ENCODE measurements at places on chromosomes 7 and 10.

DNA sequence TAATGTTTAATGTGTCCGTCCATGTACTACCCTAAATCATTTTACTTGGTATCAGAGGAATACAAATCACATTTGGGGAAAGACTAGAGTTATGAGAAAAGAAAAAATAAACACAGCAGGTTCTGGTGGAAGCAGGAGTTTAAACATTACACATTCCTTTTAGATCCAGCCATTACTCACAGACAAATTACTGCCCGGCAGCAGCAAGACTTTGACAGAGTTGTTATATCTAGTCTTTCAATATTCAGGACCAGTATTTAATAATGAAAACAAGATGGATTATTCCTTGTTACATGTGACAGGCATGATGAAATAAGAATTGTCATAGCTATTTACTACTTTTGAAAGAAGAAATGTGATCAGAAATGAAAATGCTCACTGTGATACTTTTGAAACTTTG is 131.8 kb upstream of the GNAI1 start:
- no peak for DNase-seq
- no peaks in the 10 kb centered on the region for H3K36me3 ChIP-seq
- H3K4me1 ChIP-seq: no peaks in the 10 kb centered on the region
- H3K27ac ChIP-seq: no peak overlapping the region
- H3K27me3 ChIP-seq: no peaks in the 10 kb centered on the region

GRCh38 chr10:102230861-102231356 is 4.8 kb downstream of the ELOVL3 start:
- H3K4me3 ChIP-seq: peak overlapping the region; percentile 13
- H3K27me3 ChIP-seq: no peaks in the 10 kb centered on the region
- H3K4me1 ChIP-seq: peaks cover 19% of the 10 kb centered on the region
- peak; percentile 86 for DNase-seq

- no peaks in the 10 kb centered on the region for H3K4me1 ChIP-seq
- DNase-seq: no peak
- H3K27me3 ChIP-seq: no peaks in the 10 kb centered on the region
- no peak overlapping the region for H3K4me3 ChIP-seq
- H3K27ac ChIP-seq: no peak overlapping the region
- no peaks in the 10 kb centered on the region for H3K36me3 ChIP-seq
These were observed 81.7 kb downstream of the APBB1IP start for GRCh38 chr10:26519803-26520202.

GRCh38 chr7:94698275-94698674 is 42.3 kb upstream of the SGCE start:
- H3K27ac ChIP-seq: no peak overlapping the region
- peaks cover 4% of the 10 kb centered on the region for H3K4me1 ChIP-seq
- no peak overlapping the region for H3K4me3 ChIP-seq
- no peaks in the 10 kb centered on the region for H3K27me3 ChIP-seq
- no peak for DNase-seq

GRCh38 chr7:69173341-69173740 is 424.9 kb upstream of the AUTS2 start:
- H3K4me3 ChIP-seq: no peak overlapping the region
- no peak overlapping the region for H3K27ac ChIP-seq

GRCh38 chr10:79930751-79931150 is 18.2 kb downstream of the SFTPD start:
- no peak overlapping the region for H3K27ac ChIP-seq
- DNase-seq: no peak
- H3K4me1 ChIP-seq: no peaks in the 10 kb centered on the region
- H3K4me3 ChIP-seq: no peak overlapping the region
- H3K27me3 ChIP-seq: no peaks in the 10 kb centered on the region

Data from pancreas (tissue), 10 donors.